ENCODE measurements at places on chromosomes 3 and 15.

- DNase-seq = no peak
These were observed 14.3 kb downstream of the CCR8 start for GRCh38 chr3:39343760-39344159.

DNA sequence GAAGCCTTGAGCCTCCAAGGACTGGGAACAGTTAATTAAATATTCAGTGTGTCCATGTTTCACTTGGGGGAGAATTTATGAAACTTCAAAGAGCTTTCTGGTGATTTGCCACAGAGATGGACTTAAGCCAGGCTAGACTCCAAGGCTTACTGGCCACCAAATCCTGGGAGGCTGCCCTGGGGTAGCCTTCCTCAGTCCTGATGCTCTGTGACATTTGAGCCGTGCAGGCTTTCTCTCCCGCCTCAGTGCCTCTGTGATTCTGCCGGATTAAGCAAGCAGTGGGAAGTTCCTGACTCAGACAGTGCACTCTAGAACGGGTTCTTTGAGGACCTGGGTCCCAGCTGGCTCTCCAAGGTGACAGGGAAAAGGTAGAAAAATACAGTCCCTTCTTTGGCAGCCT lies 314.7 kb upstream of the ICE2 start:
- DNase-seq = no peak

DNA sequence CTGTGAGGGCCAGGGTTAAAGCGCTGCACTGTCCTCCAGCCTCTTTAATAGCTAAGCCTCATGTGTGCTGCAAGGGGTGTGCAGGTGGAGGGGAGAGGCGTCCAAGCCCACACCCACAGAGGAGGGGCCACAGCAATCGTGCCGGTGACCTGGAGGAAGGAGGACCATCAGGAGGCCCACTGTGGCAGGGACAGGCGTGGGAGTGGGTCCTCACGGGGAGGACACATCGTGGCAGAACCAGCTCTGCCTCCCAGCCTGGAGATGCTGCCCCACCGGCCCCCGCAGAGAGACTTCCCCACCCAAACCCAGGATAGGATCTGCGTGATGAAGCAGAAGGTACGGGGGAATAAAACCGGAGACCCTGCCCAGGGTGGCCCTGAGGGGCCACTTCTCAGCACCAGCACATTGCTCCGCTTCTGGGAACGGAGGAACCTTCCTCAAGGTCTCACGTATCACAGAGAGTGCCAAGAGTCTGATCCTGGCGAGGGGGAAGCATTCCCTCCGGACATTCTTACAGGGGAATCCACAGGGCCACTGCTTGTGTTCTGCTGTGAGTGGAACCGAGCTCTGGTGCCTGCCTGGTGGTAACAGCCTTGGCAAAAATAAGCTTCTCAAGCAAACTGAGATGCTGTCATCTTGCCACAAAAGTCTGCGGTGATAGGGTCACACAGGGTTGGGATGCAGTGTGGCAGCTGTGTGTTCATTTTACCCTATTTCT lies 199.8 kb downstream of the XXYLT1 start:
- no peak for DNase-seq

DNA sequence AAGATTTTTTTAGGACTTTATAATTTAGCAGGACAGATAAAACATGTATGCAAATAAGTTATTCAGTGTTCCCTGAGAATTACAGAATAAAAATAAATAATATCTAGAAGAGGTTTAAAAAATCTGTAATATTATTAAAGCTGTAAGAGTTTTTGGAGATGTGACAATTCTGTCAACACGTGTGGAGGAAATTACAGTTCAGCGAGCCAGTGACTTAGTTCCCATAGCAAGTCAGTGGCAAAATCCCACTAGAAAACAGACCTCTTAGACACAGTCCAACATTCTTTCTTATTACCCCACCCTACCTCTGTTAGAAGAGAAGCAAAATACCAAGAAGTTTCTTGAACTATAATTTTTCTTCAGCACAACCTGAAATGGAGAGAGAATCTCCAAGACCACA lies 16.2 kb upstream of the DENND6A start:
- DNase-seq = no peak

GRCh38 chr3:16248556-16248955 lies 16.2 kb downstream of the DPH3 start:
- no peak for DNase-seq

GRCh38 chr3:193313061-193313958 lies 65.2 kb downstream of the ATP13A5 start:
- no peak for DNase-seq

GRCh38 chr15:64925335-64926330 lies 13.9 kb downstream of the ANKDD1A start:
- DNase-seq = no peak

- DNase-seq = no peak
These were observed 134.3 kb upstream of the LRRN1 start for GRCh38 chr3:3664935-3665334.

GRCh38 chr3:134649106-134649705 lies 1.6 kb downstream of the KY start:
- DNase-seq = no peak

GRCh38 chr15:64355348-64355943 lies 527 bp downstream of the CSNK1G1 start:
- DNase-seq = no peak

GRCh38 chr3:126245811-126246727 lies 65.7 kb upstream of the ALDH1L1 start:
- DNase-seq = no peak

GRCh38 chr3:86960550-86960949 lies 30.4 kb downstream of the VGLL3 start:
- no peak for DNase-seq

- DNase-seq = no peak
These were observed 534.2 kb downstream of the ZIC1 start for GRCh38 chr3:147943265-147943945.

GRCh38 chr3:53777468-53777867 lies 68.8 kb downstream of the CHDH start:
- no peak for DNase-seq

DNA sequence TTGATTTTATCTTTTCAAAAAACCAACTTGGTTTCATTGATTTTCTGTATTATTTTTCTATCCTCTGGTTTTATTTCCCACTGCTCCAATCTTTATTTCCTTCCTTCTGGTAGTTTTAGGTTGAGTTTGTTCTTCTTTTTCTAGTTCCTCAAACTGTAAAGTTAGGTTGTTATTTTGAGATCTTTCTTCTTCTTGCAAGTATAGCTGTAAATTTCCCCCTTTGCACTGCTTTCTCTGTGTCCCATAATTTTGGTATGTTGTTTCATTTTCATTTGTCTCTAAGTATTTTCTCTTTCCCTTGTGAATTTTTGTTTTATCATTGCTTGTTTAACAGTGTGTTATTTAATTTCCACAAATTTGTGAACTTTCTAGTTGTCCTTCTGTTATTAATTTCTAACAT lies 120.0 kb downstream of the PLD1 start:
- no peak for DNase-seq

GRCh38 chr3:32083702-32084270 lies 22.6 kb upstream of the GPD1L start:
- no peak for DNase-seq
